Trophoblast cell (in vitro differentiated cells and primary cell): ENCODE measurements at places on chromosomes 5 and 9.
A peak's percentile ranks its signal among the peaks of the same experiment; 100 is the strongest.

- DNase-seq: no peak
Measured at GRCh38 chr5:84069608-84070179, 315.0 kb downstream of the EDIL3 start.

DNA sequence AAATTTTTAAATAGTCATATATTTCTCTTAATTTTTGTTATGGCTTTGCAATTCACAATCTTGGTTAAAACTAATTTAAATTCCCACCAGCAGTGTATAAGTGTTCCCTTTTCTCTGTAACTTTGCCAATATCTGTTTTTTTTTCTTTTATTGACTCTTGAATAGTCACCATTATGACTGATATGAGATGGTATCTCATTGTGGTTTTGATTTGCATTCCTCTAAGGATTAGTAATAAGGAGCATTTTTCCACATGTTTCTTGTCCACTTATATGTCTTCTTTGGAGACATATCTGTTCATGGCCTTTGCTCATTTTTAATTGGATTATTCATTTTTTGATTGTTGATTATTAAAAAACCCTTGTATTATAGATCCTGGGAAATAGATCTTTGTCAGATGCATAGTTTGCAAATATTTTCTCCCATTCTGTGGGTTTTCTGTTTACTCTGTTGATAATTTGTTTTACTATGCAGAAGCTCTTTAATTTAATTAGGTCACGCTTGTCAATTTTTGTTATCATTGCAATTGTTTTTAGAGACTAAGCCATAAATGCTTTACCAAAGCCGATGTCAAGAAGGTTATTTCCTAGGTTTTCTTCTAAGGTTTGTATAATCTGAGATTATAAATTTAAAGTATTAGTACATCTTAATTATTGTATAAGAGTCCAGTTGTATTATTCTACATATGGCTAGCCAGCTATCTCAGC, 610.9 kb downstream of the CHSY3 start:
- no peak for DNase-seq

- DNase-seq: peak; percentile 44
Measured at GRCh38 chr9:93510041-93510440, 56.7 kb upstream of the FAM120AOS start.

- DNase-seq: no peak
Measured at GRCh38 chr5:130555429-130555828, 609.6 kb downstream of the HINT1 start.

DNA sequence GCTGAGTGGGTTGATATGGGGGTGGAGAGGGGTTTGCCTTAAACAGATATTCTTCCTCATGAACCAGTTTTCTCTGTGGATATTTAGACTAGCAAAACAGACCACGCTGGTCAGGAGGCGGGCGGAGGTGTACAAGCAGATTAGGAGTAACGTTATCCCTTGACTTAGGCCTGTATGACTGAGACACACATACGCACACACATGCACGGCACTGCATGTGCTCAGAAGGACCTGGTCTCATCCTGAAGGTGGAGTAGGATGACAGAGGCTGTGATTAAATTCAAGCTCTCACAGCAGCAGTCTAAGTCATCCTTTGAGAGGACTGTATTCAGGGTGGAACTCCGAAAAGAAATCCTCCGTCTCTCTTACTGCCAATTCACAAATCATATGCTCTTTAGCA, 209.7 kb downstream of the DIRAS2 start:
- no peak for DNase-seq

DNA sequence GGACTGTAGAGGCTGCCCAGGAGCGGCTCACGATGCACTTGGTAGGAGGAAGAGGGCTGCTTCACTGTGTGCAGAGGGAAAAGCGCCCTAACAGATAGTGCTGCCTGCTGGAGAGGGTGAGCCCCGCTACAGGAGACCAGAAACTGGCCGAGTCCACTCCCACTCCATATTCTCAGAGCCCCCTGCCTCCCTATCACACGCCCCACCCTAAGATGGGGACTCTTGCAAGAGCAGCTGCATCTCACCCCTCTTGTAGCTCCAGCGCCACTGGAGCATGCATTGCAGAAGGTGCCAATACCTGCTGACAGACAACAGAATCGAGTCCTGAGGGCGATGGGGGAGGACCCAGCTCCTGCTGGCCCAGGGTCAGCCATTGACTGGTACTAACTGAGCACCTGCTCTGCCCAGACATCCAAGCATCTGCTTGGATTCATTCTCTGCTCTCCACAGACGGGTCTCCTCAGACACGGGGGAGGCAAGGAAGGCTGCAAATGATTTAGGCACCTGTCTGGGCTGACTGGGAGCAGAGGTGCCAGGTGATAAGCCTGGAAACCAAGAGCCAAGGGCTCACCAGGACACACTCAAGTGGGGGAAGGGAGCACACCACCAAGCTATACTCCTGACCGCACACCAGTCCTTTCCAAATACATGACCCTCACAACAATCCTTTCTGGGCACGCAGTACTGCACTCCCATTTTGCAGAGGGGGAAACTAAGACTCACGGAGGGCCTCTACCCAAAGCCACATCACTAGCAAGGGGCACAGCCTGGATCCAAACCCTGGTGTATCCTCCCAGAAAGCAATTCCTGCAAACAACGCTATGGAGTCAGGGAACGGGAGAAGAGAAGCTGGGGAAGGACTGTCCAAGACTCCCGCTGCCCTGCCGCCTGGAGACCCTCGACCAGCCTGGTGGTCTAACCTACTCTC, 1.6 kb downstream of the BICD2 start:
- DNase-seq: no peak

GRCh38 chr5:180216646-180217171, 7.7 kb upstream of the RASGEF1C start:
- no peak for DNase-seq

- DNase-seq: no peak
Measured at GRCh38 chr5:129746876-129747275, 1.0 kb upstream of the MINAR2 start.

DNA sequence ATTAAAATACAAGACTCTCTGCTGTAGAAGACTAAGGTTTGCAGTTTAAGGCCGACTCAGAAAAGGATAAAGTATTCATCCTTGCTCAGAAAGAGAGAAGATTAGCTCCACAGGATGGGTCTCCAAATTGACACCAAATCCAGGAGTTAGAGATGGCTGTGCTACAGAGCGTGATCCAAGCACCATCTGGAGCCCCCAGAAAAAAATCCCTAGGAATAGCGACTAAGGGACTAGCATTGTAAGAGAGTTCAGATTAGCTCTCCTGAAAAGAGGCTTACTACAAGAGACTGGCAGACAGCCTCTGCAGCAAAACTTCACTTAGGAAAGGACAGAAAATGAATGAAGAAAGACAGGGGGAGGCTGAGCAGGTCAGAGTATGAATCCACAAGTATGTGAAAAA, 3.7 kb downstream of the SIL1 start:
- DNase-seq: no peak

GRCh38 chr9:93558503-93558902, 17.9 kb upstream of the PHF2 start:
- no peak for DNase-seq

- DNase-seq: no peak
Measured at GRCh38 chr9:35918780-35919179, 9.5 kb downstream of the SPAAR start.
